ENCODE measurements at places on chromosomes 2 and 18.
A peak's percentile ranks its signal among the peaks of the same experiment; 100 is the strongest.

GRCh38 chr2:181411105-181411849, 45.9 kb upstream of the ITGA4 start:
- DNase-seq, result no peak

GRCh38 chr2:223100061-223100511, 48.1 kb downstream of the KCNE4 start:
- no peak for DNase-seq

DNA sequence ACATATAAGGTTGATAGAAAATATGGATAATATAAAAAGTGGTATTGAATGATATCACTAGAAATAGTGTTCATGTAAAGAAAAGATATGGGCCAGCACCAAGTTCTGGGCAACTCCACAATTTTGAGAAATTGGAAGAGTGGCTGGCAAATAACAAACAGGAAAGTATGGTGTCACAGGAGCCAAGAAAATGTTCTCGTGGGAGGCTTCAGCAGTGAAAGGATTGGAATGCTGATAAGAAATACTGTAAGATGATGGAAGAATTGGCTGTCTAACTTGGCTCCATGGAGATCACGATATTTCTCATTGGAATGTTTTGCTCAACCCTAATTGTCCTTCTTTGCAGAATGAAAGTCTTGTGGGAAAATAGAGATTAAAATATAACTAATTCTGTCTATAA, 856.8 kb downstream of the DPP10 start:
- no peak for DNase-seq

- DNase-seq, result no peak
Observed at GRCh38 chr2:40130251-40130994, 321.5 kb downstream of the SLC8A1 start.

GRCh38 chr18:2480536-2480935, 90.8 kb downstream of the METTL4 start:
- DNase-seq, result no peak

- DNase-seq, result no peak
Observed at GRCh38 chr2:9742601-9743000, 100.7 kb upstream of the TAF1B start.

- no peak for DNase-seq
Observed at GRCh38 chr2:69169655-69170389, 156.8 kb downstream of the ANTXR1 start.

- DNase-seq, result no peak
Observed at GRCh38 chr2:229917793-229918192, 4.0 kb downstream of the TRIP12 start.

GRCh38 chr2:219230059-219230540, 494 bp downstream of the ANKZF1 start:
- peak; percentile 35 for DNase-seq

GRCh38 chr2:60980071-60980815, 37.3 kb upstream of the PEX13 start:
- DNase-seq, result no peak

DNA sequence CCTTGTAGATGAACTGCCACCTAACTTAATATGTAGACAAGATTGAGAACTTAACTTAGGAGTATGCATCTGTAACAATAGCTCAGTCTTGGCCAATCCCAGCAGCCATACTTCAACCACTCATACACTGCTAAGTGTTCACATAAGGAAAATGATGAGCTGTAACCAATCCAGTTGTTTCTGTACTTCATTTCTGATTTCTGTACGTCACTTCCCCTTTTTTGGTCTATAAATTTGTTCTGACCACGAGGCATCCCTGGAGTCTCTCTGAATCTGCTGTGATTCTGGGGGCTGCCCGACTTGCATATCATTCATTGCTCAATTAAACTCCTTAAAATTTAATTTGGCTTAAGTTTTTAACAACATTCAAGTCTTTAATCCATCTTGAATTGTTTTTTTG, 6.4 kb downstream of the SH3YL1 start:
- DNase-seq, result no peak

- DNase-seq, result no peak
Observed at GRCh38 chr2:159635006-159635789, 18.9 kb upstream of the BAZ2B start.
